ENCODE measurements at places on chromosomes 6 and 20.

- DNase-seq: no peak
Measured at GRCh38 chr6:131029626-131030297, 33.3 kb downstream of the EPB41L2 start.

DNA sequence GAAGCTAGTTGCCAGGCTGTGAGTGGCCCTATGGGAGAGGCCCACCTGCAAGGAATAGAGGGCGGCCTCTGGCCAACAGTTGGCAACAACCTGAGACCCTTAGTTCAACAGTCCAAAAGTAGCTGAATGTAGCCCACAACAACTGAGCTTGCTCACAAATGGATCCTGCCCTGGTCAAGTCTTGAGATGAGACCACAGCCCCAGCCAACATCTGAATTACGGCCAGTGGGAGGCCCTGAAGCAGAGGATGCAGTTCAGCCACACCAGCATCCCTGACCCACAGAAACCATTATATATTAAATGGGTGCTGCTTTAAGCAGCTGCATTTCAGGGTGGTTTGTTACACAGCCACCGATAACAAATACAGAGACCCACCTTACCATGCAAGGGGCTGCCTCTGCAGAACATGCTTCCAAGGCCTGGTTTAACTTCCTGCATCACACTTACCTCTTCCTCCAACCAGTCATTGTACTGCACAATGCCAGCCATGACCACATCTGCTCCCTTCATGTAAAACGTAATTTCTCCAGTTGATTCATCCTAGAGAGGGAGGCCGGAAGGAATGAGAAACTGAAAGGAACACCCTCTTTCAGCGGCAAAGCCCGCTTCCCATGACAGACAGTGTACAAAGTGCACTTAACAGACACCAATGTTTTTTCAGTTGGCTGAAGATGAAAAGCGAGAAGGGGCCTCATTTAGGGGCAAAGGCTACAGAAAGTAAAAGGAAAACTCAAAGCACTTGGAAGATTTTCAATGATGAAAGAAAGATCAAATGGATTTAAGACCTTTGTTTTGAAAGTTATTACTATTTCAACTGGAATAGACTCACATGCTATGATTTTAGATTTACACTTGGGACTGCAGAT is 86.2 kb upstream of the NFATC2 start:
- no peak for DNase-seq

GRCh38 chr20:39676241-39676640 is 714.1 kb downstream of the DHX35 start:
- no peak for DNase-seq

DNA sequence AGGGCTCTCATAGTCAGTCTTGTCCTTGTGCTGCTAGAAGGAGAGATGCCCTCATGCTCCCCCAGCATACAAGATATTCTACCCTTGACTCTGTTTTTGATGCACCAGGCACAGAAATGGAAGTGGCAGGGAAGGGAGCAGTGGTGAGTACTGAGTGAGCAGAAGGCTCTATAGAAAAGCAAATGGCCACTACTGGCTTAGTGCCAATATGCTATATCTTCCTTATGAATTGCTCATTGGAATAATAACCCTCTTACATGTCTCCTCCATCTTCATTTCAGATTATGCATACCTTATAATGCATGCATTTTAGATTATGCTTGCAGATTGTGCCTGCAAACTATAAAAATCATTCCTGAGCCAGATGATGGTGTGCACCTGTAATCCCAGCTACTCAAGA is 82.8 kb downstream of the MAP3K5 start:
- DNase-seq: no peak

DNA sequence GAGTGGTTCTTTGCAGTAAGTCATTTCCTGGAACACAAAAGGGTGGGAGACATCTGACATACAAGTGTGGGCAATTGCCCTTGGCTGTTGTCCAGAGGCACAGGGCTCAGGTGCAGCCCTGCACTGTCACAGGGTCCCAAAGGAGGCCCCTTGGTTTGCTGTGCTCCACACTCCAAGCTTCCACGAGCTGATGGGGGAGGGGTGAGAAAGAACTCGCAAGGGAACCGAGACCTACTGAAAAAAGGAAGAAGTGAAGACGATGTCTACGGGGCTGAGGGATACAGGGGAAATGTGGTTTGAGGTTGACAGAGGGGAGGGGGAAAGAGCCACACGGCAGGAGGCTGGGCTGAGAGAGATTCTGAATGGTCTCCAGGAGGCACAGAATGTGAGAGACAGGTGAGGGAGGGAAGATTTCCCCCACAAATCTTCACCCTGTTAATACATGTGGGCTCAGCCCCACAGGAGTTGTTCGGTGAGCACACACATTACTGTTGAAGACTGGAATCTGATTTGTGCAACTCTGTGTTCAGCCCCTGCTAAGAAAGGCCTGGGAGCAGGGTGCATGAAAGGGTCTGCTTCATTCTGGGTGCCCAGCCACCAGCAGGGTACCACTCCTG is 123.4 kb downstream of the LY86 start:
- peak; percentile 21 for DNase-seq

DNA sequence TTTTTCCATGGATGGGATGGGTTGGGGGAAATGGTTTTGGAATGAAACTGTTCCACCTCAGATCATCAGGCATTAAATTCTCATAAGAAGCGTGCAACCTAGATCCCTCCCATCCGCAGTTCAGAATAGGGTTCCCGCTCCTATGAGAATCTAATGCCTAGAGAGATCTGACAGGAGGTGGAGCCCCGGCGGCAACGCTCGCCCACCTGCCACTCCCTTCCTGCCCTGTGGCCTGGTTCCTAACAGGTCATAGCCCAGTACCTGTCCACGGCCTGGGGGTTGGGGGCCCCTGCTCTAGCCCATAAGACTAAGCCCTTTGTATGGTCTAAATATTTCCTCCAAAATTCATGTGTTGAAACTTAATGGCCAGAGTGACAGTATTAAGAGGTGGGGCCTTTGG is 92.3 kb upstream of the SALL4 start:
- DNase-seq: no peak

GRCh38 chr6:71420095-71420692 is 131.6 kb downstream of the OGFRL1 start:
- DNase-seq: no peak

DNA sequence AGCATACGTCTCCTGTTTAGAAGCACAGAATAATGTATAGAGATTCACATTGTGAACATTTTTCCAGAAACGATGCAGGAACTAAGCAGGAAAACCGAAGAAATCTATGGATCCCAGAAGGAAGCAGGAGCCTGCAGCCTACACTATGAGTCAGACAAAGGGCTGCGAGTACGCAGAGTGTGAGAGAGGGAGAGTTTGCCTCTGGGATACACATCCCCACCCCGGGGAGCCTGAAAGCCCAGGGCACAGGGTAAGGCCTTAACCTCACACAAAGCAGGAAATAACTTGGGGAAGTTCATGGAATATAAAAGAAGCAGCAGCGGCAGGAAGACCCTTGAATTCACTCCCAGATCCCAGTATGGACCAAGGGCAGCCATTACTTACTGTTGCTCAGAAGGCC is 842.1 kb upstream of the MANEA start:
- no peak for DNase-seq

DNA sequence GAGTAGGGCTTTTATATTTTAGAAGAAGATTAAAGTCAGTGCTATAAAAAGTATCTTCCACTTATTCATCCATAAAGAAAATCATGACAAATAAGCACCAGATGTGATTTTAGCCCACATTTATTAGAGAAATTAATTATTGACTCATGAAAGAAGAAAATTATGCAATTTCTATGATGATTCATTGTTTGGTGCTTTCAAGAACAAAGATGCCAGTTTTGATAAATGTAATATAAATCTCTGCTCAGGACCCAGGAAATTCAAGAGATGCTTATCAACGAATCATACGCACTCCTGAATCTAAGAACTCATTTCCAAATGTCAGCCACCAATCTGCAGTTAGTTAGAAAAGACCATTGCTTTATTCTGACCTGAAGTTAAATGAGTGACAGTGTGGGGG is 211.4 kb downstream of the ARHGAP18 start:
- no peak for DNase-seq

GRCh38 chr6:78864957-78865356 is 2.4 kb upstream of the IRAK1BP1 start:
- DNase-seq: no peak

DNA sequence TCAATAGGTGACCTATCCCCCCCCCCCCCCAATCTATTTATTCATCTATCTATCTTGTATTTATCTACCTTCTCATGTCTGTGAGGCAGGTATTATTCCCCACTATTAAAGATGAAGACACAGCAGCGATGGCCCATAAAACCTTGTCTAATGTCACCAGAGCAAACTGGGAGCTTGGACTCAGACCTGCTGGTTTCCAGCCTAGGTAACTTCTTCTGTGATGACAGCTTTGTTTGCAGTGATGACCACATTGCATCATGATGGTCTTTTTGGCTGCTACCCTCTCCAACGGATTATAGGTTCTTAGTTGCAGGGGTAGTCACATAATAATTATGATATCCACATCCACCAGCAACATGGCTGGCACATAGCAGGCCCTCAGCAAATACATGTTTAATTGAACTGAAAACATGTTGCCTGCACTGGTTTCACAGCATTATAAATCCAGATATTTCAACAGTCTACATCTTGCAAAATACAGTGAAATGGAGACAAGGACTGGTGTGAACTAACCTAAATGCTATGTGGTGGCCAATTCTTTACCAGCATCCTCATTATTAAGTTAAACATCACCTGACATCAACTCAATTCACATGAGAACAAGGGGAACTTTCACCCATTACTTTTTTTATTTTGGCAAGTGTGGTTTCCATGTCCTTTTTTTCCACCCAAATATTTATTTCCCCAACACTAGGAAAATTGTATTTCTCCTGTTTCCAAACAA is 712.5 kb upstream of the NRSN1 start:
- no peak for DNase-seq

DNA sequence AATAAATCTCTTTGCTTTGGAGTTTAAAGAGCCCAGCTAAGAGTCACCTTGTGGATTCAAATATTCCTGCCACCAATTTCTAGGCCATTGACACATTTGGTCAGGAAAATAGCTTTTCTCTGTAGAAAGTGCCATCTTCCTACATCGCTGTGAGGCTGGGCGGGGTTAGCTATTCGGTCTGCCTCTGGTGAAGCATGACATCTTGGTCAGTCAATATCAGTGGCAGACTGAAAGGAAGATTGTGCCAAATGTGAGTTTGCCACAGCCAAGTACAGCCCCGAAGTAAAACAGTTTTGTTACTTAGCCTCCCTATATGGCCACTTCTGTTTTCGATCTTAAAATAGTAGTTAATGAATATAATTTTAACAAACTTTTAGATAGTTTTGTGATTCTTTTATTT is 65.5 kb upstream of the FABP7 start:
- DNase-seq: no peak

DNA sequence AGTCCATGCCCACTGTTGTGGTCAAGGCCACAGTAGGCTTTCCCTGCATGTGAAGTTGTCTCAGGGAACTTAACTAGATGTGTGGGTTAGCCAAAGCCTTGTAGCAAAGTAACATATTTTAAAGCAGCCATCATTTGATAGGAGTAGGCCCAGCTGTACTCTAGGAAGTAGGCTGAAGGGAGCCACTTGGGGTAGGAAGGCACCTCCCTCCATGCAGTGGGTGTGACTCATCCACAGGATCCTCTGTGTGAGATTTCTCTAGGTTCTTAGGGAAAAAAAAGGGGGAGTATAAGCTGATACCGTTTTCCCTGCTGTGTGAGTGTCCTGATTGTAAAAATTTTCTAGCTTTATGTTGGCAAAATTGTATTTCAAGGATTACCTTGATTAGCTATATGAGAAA is 44.7 kb downstream of the VAPB start:
- no peak for DNase-seq

GRCh38 chr6:95815389-95816056 is 200.3 kb upstream of the FUT9 start:
- no peak for DNase-seq

Data from activated T-cell treated with anti-CD3 and anti-CD28 coated beads, Interleukin-2, amount 50 U/mL, for 48 hours (primary cell).